ENCODE measurements at places on chromosomes 6 and 20. TPM values are rescaled to one million over a fixed set of nuclear protein-coding genes. Genes with fewer than 3 reads are reported as not detected.

RPS6KA2 gene
- total RNA-seq: 74.6 TPM

CNR1 gene
- not detected for total RNA-seq

IL17A gene
- not detected for total RNA-seq

GRM1 gene
- not detected for total RNA-seq

CLVS2 gene
- total RNA-seq: 0.12 TPM

CDSN gene
- not detected for total RNA-seq

Measured in uterine smooth muscle cell (primary cell).